ENCODE measurements at places on chromosomes 12 and 14.

DNA sequence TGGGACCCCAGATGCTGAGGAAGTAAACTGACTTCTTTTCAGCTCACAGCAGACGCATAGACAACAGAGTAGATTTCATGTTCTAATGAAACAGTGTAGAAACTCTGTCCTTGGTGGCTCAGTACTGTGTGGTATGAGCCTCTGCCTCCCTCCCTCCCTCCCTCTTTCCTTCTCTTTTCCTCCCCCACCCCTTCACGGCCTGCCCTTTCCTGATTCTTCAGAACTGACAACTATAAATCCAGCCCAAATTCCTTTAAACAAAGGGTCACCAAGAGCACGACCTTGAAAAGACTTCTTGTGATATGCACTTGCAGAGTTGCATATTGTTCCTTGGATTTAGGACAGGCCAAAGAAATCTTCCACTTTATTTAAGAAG is 164.0 kb downstream of the ETV6 start:
- no peak for DNase-seq

DNA sequence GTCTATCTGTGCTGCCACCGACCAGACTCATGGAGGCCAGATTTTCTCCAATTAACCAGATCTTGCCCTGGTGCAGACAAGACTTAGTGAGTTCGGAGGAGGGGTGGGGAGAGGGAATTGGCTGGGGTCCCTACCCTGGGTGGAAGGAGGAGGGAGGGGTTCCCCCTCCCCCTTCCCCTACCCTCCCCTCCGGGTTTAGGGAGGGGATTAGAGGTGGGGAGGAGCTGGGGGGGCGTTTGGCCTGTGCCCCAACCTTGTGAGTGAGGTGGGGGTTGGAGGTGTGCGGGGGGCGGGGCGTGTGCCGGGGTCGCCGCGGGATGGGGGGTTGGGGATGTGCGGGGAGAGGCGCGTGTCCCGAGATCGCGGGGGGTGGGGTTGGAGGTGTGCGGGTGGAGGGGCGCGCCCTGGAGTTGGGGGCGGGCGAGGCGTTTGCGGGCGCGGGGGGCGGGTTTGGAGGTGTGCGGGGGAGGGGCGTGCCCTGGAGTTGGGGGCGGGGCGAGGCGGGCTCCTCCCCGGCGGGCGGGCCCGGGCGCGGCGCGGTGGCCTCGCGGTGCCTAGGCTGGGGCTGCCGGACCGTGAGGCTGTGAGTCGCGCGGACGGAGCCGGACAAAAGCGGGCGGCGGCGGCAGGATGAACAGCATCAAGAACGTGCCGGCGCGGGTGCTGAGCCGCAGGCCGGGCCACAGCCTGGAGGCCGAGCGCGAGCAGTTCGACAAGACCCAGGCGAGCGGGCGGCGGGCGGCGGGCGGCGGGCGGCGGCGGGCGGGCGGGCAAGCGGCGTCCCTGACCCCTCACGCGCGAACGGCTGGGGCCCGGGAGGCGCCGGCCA is at the start of gene HIP1R:
Gene HIP1R (plus strand): TSS at position 537 of the 829 bp plus-strand sequence. CDS start 94 bp downstream, at position 631.
- peak; percentile 89 for DNase-seq

- DNase-seq, result no peak
These were observed 6.6 kb upstream of the PPM1A start for GRCh38 chr14:60242429-60242828.

DNA sequence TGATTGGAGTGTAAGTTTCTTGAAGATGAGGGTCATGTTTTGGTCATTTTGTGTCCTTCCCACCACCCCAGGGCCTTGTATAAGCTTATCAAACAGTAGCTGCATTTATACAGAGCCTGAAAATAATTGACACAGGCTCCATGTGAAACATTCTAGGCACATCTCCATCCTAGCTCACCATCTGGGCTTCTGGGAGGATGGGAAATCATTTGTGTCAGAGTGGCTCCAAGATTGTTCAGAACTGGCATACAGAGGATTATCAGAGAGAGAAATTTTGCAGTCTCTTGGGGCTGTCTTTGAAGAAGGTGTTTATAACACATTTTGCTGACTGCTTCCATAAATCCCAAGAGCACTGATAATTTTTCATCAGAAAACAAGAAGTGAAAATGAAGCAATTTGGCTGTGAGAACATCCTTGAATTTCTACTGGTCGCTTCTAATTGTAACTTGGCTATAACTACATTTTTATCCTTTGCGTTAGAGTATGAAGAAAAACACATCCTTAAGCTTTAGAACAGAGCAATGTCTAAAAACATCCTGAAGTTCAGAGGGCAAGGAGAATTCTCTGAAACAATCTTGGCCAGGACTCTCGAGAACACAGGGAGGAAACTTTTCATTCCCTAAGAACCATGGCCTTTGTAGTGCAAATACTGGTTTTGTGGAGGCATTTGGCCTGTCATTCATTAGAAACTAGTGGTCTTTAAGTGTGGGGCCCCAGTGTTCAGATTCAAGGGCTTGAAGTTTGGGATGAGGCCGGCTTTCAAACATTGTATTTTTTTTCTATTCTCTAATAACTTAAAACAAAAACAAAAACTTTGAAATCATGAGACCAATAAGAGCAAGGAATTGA is 151.1 kb downstream of the DACT1 start:
- DNase-seq, result no peak
